ENCODE measurements at places on chromosomes 6 and 20.

- no peak for DNase-seq
Observed at GRCh38 chr20:11852811-11853210, 64.9 kb upstream of the BTBD3 start.

DNA sequence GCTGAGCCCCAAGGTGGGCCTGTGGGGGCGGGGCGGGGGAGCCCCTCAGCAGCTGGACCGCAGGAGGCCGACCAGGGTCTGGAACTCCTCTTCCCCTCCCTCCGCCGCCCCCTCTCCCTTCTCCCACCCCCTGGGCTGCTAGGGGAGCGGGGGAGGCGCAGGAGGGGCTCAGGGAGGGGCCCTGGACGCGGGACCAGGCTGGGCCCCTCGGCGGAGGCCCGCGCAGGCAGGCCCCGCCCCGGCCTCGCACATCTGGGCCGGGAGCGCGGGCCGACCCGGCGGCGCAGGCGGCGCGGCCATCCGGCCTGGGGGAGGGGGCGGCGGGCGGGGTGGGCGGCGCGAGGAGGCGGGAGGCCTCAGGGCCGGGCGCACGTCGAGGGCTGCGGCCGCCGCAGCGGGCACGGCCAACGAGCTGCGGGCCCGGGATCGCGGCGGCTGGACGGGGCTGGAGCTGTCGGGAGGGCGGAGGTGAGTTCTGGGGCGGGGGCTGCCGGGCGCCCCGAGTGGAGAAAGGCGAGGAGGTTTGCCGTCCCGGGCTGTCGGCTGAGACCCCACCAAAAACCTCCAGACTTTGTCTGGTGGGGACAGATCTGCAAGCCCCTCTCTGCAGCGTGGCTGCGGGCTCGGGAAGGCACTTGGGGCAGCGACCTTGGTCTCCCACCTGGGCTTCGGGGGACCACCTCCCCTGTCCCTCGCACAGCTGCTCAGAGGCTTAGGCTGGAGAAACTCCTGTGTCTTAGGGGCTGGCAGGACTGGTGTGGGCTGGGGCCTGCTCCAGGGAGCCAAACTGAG lies at the start of gene HSPA12B:
TSS of gene HSPA12B (plus strand) at position 359 of the 792 bp plus-strand sequence. CDS start 5,990 bp downstream, outside the sequence.
- DNase-seq, result no peak

GRCh38 chr6:144730088-144730645 lies 445.0 kb downstream of the UTRN start:
- no peak for DNase-seq

- DNase-seq, result no peak
Observed at GRCh38 chr6:105279463-105279862, 99.6 kb upstream of the POPDC3 start.

- DNase-seq, result no peak
Observed at GRCh38 chr20:3734111-3734843, 1.8 kb downstream of the HSPA12B start.
